ENCODE measurements at places on chromosomes 7 and 10.

DNA sequence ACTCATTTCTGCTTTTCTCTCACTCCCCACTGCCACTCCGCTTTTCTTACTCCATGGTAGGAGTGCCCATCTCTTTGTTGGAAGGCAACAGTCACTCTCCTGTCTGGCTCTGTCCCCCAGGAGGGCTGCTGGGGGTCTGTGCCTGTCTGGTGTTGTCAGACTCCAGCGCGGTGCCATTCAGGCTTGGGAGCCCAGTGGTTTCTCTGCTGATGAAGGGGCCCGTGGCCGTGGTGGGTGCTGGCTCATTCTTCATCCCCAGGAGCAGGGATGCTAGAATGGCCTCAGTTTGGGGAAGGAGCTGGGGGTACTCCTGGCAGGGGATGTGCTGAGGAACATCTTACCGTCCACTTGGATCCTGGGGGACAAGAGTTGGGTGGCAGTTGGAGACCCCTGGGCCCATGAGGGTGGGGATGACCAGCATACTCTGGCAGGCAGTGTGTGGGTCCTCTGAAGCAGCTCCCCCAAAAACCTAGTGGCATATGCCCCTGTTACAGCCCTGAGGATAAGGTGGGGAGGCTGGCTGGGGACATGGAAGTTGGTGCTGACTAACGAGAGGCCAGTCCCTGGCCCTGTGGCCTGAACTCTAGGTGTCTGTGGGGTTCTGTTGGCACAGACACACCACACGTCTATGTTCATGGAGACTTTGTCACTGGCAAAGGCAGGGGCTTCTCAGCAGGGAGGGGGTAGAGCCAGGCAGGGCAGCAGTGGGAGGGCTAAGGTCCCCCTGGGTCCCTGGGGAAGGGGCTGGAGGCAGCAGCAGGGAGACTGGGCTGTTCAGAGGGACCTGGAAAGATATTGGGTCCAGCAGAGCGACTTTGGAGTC, 102.8 kb upstream of the RET start:
- DNase-seq = no peak

DNA sequence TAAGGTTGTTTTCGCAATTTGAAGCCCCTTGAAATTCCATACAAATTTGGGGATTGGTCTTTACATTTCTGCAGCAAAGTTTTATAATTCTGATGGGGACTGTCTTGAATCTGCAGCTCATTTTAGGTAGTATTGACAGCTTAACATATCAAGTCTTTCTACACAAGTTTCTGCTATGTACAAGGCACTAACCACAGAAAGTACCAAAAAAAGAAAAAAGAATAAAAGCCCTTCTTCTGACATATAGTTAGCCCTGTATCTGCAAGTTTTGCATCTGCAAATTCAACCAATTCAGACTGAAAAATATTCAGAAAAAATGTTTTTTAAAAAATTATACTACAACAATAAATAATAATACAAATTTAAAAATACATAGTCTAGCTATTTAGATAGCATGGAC, 15.3 kb downstream of the POT1 start:
- no peak for DNase-seq

GRCh38 chr10:77890097-77890496, 36.5 kb downstream of the DLG5 start:
- DNase-seq = no peak

- no peak for DNase-seq
Measured at GRCh38 chr10:119135513-119135881, 30.0 kb downstream of the SFXN4 start.

GRCh38 chr10:44316922-44317215, 68.0 kb downstream of the CXCL12 start:
- no peak for DNase-seq

All from CD4-positive, alpha-beta T cell treated with Interleukin-1 beta for 1 hour (primary cell).